ENCODE measurements at places on chromosomes 12 and 14. TPM values are rescaled to one million over a fixed set of nuclear protein-coding genes. Genes with fewer than 3 reads are reported as not detected.

Gene LGALS3
- total RNA-seq = 567 TPM

Gene ESRRB
- total RNA-seq = under 0.01 TPM

Gene FAM177A1
- total RNA-seq = 44.9 TPM

Gene PPM1H
- 0.29 TPM for total RNA-seq

Gene HOXC13
- total RNA-seq = not detected

Gene INHBC
- not detected for total RNA-seq

Gene MYH6
- not detected for total RNA-seq

Gene COQ10A
- 8.6 TPM for total RNA-seq

Gene KERA
- not detected for total RNA-seq

Gene GYS2
- not detected for total RNA-seq

Gene CCDC85C
- 5.0 TPM for total RNA-seq

Gene LRFN5
- 4.9 TPM for total RNA-seq

Gene SIRT4
- total RNA-seq = 1.9 TPM

Gene RPS6KL1
- total RNA-seq = 1.0 TPM

Gene EMP1
- total RNA-seq = 84.7 TPM

Gene BDKRB2
- 67.2 TPM for total RNA-seq

Gene TMEM30B
- total RNA-seq = 6.3 TPM

Gene KCNK13
- total RNA-seq = not detected

Gene CDCA3
- total RNA-seq = 3.3 TPM

Gene USP44
- 10.2 TPM for total RNA-seq

Gene SOAT2
- total RNA-seq = not detected

Gene RPL10L
- not detected for total RNA-seq

Gene GARIN6
- not detected for total RNA-seq

Gene SYNDIG1L
- 0.15 TPM for total RNA-seq

Gene CSRP2
- total RNA-seq = 10.8 TPM

Gene SLC35F4
- total RNA-seq = not detected

Gene RD3L
- total RNA-seq = not detected

Gene PTCSC3
- not detected for total RNA-seq

Gene SMCO2
- 0.17 TPM for total RNA-seq

Gene ACOT4
- 0.15 TPM for total RNA-seq

Gene APOF
- total RNA-seq = not detected

Gene FAM90A1
- not detected for total RNA-seq

Gene SLC17A8
- total RNA-seq = not detected

Gene RTN1
- total RNA-seq = not detected

Gene TDRD9
- total RNA-seq = 0.33 TPM

Gene SLC5A8
- total RNA-seq = not detected

Gene GLS2
- 0.73 TPM for total RNA-seq

Gene SELPLG
- 4.1 TPM for total RNA-seq
